ENCODE measurements at places on chromosomes 7 and 10.
A peak's percentile ranks its signal among the peaks of the same experiment; 100 is the strongest.

GRCh38 chr7:135164357-135165061 lies 6.0 kb downstream of the CYREN start:
- DNase-seq, result no peak

- DNase-seq, result peak; percentile 11
These were observed 173.5 kb downstream of the PLXNA4 start for GRCh38 chr7:132402751-132403245.

- DNase-seq, result peak; percentile 81
These were observed 167.1 kb upstream of the INHBA start for GRCh38 chr7:41869997-41870396.

DNA sequence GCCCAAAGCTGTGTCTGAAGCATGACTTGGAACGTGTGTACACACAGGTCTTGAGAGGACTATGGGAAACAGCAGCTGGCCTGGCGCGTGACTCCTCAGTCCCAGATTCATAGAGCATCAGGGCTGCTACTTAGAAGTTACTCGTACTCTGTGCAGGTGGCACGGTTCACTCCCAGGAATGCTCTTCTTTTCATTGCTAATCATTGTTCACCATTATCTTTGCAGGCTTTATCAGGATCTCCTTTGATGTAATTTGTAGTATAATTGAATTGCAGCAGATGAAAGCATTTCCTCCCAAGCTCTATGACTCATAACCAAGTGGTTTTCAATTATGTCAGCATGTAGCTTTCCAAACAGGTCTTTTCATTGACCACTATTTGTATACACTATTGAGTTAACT lies 938.9 kb downstream of the NRG3 start:
- peak; percentile 18 for DNase-seq

DNA sequence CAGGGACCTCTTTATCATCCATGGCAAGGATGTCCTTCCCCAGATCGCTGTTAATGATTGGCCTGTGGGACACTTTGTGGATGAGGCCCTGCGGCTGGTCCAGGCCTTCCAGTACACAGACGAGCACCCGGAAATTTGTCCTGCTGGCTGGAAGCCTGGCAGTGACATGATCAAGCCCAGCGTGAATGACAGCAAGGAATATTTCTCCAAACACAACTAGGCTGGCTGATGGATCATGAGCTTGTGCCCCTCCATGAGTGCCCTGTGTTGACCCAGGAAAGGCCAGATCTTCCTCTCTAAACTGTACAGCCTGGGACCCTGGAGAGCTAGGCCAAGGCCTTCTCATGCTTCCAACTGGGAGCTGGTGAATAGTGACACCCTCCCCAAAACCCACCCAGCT lies 124.1 kb downstream of the CUL2 start:
- no peak for DNase-seq

DNA sequence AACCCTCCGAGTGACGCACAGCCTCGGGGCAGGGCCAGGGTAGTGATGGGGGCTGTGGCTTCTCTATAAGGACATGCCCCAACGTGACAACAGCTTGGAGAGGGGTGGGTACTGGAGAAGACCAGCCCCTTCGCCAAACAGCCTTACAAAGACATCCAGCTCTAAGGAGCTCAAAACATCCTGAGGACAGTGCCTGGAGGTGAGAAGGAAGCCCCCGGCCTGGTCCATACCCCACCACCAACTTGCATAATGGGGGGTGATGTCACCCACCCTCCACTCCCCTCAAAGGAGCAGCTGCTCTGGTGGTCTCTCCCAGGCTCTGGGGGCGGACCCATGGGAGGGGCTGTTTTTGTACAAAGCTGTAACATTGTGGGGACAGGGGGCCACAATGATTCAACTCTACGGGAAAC lies 15.1 kb downstream of the PRSS2 start:
- DNase-seq, result no peak

DNA sequence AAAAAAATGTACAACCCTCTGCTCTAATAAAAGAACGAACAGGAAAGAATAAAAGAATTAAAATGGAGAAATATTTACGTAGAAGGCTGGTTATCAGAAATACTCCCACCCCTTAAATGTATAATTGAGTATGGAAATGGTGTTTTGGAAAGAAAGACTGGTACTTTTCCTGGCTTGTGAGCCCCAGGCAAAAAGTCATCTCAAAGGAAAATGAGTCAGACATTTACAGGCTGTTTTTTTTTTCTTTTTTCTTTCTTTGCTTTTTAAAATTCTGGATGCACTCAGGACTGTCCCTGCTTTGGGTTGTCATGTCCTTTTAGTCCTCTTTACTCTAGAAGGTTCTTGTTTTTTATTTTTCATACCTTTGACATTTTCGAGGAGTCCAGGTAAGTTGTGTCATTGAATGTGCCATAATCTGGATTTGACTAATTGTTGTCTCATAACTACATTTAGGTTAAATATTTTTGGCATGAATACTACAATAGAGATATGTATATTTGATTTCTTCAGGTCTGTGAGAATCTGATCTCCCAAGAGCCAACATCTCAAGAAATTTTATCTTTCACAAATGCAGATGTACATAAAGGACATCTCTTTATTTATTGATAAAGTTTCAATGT lies 313.0 kb upstream of the GLI3 start:
- DNase-seq, result no peak

GRCh38 chr10:102578782-102579181 lies 65.5 kb upstream of the TRIM8 start:
- DNase-seq, result no peak

- DNase-seq, result no peak
These were observed 66.1 kb downstream of the MDFIC start for GRCh38 chr7:114988026-114988425.

DNA sequence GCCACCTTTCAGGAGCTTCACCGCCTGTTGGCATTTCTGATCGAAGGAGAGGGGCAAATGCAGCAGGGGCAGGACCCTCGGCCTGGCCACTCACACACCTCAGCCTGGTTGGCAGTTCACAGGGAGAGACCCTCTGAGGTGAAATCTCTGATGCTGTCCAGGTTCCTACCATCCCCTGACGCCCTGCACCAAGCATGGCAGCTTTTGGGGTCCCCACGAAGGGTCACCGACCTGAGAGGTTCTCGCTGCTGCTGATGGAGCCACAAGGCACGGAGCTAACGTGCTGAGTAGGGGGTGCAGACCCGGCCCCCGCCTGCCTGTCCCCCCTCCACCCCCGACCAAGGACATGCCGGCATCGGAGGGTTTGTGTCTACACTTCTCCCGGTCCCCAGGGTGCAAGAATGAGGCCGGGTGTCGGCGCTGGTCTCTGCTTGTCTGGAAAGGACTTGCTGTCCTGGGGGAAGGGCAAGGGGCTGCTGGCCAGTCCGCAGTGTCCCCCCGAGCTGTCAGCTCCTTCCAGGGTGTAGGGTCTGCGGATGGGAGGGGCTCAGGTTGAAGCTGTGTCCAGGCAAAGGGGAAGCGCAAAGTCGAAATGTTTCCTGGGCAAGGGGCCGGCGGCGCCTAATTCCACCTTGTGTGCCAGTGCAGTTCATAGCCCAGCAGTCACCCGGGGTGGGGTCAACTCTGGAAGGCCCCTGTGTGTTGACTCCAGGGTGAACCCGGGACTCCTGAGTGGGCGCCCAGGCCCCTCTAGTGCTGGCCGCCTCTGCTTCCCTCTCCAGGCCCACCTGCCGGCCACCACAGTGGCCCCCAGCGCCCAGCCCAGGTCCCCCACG lies 132.6 kb downstream of the DNAJB6 start:
- no peak for DNase-seq

- peak; percentile 34 for DNase-seq
These were observed 381.6 kb downstream of the PARD3 start for GRCh38 chr10:34433241-34434076.

DNA sequence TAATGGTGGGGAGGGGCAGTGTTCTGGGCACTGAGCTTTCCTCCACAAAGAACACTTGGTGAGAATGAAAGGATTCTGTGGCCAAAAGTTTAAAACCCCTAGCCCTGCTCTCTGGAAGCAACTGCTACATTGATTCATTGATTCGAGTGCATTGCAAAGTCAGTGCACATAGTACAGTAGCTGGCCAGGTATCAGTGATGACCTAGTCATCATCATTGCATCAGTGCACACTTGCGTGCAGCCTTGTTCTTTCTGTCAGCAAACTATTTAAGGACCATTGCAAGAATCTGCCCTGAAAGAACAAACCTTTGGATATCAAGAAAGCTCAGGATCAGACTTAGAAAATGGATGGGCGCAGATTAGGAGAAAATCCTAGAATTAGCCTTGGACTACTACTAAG lies 47.4 kb downstream of the CUL1 start:
- DNase-seq, result no peak

DNA sequence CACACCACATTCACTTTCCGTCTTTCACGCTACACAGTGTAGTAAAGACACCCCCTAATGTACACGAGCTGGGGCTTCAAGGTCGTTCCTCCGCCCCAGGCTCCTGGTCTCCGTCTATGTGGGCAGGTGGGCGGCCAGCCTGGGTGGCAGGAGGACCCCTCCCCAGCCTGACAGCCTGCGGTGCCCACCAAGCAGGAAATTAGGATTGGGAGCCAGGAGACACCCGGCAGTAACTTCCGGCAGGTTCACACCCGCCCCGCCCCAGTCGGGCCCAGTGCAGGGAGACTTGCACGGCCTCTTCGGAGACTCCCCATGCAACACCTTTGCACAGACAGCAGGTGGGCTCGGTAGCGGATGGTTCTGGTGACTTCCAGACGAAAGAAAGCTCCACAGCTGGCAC lies 27.7 kb upstream of the ADGRA1 start:
- DNase-seq, result no peak

DNA sequence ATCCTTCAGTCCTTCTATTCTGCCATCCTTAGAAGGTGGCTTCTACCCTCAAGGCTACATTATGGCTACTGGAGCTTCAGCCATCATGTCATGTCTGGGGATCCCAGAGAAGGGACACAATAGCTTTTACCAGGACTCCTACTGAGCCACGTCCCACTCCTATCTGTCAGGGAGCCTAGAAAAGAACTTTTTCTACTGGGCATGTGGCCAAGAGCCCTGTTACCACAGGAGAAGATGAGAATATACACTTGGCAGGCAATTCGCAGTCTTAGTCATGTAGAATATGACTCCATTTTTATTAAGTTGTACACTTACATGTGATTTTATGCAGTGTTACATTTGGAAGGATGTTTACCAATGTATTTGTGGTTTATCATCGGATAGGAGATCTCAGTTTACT lies 64.6 kb upstream of the KCNMA1 start:
- DNase-seq, result peak; percentile 68

DNA sequence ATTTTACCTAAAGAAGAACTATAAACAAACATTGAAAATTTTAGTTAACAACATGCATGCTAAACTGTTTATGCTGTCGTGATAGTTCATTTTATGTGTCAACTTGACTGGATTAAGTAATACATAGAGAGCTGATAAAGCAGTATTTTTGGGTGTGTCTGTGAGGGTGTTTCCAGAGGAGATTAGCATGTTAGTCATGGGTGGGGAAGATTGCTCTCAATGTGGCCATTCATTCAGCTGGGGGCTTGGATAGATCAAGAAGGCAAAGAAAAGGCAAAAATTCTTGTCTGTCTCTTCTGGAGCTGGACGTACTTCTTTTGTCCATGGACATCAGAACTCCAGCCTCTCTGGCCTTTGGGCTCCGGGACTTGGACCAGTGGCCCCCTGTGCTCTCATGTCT lies 172.9 kb upstream of the SEMA3E start:
- no peak for DNase-seq

DNA sequence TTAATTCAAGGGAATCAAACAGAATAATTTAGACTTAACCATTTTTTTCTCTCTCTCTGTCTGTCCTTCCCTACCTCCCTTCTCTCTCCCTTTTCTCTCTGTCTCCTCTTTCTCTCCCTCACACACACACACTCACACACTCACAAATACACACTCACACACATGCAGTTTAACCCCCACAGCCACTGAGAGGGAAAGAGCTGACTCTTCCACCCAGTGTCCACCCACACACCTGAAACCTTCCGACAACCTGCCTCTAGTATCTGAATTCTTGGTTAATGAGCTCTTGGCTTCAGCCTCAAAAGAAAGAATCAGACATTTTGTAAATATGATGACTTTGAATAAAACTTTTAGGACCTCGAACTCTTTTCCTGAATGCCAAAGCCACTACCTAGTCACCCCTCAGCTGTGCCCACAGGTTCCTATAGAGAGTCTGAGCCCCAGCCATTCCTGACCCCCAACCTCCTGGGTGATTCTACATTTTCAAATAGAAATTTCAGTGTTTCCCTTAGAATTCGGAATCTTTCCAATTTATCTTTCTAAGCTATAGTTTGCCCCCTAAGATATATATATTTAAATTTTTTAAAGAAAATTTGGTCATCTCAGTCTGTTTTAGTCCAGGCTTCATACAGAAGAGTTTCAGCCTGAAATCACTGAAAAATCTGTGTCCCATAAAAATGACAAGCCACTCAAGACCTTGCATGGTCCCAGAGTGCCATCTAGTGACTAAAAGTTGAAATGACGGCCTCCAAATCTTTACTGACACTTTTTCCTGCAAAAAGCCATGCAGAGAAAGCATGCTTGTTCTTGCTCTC lies 202.8 kb downstream of the IPMK start:
- peak; percentile 66 for DNase-seq

- no peak for DNase-seq
These were observed 353.6 kb upstream of the AUTS2 start for GRCh38 chr7:69244701-69245100.

DNA sequence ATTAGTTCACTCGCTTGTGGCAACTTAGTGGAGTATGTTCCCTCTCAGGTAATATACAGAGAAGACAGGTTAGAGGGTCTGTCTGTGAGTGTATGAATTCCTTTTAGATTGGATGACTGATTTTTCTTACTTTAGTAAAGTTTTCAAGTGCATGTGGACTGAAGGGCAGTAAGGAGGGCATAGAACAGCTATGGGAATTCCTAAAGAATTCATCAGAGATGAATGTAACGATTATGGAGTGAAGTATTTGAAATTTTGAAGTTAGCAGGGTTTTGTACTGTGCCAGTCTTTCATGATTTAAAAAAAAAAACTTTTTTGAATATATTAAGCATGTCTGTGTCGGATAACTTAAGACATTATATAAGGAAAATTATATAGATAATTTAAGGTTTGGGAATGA lies 15.5 kb downstream of the MAPK8 start:
- DNase-seq, result no peak

GRCh38 chr10:110717781-110718589 lies 73.8 kb downstream of the RBM20 start:
- DNase-seq, result no peak

DNA sequence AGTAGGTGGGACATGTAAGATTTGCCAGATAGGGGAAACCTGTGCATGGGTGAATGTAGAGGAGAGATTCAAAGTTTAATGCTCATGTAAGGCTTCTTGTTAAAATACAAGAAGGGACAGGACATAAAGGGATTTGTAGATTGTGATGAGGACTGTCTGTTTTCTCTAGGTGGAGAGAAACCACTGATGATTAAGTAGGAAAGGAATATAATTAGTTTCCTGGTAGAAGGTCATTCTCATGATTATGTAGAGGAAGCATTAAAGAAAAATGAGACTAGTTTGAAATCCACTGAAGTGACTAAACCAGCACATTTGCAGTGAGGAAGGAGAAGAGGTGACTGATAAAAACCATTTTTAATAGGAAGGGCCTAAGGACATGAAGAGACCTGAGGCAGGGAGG lies 19.6 kb upstream of the MACC1 start:
- DNase-seq, result no peak

- peak; percentile 77 for DNase-seq
These were observed 36.7 kb downstream of the CSGALNACT2 start for GRCh38 chr10:43174969-43175368.

GRCh38 chr10:123552760-123553554 lies 113.2 kb upstream of the GPR26 start:
- no peak for DNase-seq

- DNase-seq, result no peak
These were observed 1.3 kb downstream of the CYTH3 start for GRCh38 chr7:6271060-6271658.

GRCh38 chr10:10785627-10786026 lies 232.0 kb upstream of the CELF2 start:
- DNase-seq, result peak; percentile 61

GRCh38 chr10:79430936-79431335 lies 14.5 kb downstream of the ZCCHC24 start:
- DNase-seq, result no peak

All from fibroblast of villous mesenchyme (primary cell).